CD4-positive, alpha-beta T cell treated with Interleukin-2 at 100 ng/mL for 4 hours (primary cell): ENCODE measurements at places on chromosomes 12 and 14.

GRCh38 chr14:84610086-84610485, 919.9 kb upstream of the FLRT2 start:
- no peak for DNase-seq

DNA sequence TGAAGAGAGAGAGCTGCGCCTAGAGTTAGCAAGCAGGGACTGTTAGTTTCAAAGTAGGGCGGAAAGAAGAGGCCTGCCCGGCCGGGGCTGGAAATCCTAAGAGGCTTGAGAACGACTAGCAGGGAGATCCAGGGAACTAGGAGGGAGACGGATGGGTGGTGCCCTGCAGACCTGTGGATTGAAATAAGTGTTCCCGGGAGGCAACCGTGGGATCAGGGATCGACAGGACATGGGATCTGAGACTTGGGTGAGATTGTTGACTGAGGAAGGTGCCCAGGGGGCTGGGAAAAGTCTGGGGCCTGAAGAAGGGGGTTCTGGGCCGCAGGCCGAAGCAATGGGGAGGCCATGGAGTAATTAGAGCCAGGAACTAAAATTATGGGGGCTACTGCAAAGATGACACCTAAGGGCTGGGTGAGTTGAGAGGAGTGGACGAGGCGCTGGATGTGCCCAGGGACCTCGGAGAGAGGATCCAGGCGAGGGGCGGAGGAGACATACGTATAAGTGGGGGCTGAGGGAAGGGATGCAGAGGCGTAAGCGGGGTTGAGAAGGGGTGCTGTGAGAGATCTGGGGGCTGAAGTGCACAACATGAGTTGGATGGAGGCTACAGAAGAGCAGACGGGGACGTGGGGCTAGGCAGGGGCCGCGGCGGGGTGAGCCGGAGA, 635 bp downstream of the LTA4H start:
- DNase-seq, result no peak

DNA sequence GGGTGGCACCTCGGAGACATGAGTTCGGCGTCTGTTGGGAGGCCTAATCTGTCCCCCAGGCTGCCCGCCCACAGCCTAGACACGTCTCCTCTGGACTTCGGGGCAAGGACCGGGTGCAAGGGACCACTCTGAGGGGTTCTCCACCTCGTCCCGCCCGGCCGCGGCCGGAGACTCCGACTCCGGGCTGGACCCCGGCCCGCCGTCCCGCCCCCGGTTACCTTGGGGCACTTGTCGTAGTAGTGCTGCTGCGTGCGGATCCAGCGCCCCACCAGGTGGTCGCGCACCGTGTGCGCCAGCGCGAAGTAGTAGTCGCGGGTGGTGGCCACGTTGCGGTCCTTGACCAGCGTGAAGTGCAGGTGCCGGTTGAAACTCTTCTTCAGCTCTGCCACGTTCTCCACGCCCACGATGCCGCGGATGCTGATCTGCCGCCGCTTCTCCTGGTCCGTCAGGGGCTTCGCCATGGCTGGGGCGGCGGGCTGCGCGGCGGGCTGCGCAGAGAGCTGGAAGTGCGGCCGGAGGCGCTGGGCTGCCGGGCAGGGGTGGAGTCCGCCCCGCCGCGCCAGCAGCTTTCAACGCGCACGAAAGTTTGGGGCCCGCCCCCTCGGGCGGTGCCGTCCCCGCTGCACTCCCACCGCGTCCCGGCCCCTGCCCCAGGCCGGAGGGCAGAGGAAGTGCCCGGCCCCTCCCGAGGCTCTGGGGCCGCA, at the start of gene PYGL:
PYGL (minus strand) TSS at position 541 of the 704 bp plus-strand sequence; CDS start at position 461, 80 bp downstream.
- DNase-seq, result no peak

- no peak for DNase-seq
Measured at GRCh38 chr12:7498809-7499208, 4.8 kb downstream of the CD163 start.

- DNase-seq, result no peak
Measured at GRCh38 chr14:99721792-99722516, 37.9 kb downstream of the CYP46A1 start.

- no peak for DNase-seq
Measured at GRCh38 chr14:103630364-103631108, 1.5 kb downstream of the KLC1 start.

DNA sequence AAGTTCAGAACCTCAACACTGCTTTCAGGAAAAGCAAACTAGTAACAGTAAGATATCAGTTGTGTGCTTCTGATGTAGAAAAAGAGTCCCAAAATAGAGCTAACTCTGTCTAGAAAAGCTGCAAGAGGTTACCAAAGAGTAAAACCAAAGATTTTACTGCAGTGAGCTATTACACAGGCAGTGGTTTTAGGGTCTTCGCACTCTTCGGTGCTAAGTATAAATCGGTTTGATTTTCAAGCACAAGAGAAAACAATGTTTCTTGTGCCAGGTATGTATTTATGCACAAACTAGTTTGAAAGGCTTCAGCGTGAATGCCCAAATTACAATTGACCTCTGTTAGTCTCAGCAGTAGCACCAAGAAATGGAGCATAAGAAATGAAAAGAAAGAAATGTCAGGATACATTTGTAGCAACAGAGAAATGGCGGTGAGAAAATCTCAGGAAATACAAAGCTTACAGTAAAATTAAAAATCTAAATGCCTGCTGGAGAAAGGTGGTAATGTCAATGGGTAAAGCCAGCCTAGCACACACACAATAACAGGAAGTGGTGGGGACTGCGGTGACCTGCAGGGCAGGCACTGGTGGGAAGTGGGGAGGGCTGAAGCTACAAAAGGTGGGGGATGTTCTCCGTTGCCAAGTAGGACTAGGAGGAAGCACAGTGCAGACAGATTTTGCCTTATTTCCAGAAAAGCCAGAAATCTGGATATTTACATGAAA, 18.0 kb upstream of the DYRK2 start:
- DNase-seq, result peak; percentile 89

DNA sequence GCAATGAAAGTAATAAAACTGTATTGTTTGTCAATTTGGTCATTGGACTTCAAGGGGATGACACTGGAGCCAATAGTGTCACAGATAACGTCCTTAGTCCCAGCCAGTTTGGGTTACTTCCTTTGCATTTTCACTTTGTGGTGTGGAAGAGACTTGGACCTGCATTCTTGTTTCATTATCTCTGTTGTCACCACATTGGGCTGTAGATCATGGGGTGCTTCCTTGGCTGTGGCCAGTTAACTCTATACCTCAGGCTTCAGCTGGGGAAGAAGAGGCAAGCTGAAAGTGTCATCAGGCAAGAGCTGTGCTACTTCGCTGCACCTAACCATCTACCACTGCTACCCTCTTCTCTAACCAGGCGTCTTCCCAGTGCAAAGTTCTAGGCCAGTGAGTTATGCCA, 15.1 kb upstream of the CISTR start:
- DNase-seq, result no peak

DNA sequence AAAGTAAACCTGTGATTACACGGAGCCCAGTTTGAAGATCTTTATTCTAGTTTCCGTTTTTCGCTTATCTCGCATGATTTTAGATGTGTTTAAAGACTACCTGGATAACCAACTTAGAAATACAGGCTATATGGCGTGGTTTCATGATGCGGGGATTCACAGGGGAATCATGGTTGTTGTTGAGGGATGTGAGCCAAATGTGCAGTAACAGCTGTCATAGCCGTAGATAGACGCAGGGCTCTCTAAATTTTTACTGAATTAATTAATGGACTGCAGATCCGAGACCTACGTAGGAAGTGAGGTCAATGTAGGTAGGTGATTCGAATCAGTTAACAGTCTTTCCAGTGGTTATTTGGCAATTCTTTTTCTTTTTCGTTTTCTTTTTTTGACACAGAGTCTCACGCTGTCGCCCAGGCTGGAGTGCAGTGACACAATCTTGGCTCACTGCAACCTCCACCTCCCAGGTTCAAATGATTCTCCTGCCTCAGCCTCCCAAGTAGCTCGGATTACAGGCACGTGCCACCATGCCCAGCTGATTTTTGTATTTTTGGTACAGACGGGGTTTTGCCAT, 144.9 kb upstream of the AMIGO2 start:
- no peak for DNase-seq

- DNase-seq, result peak; percentile 74
Measured at GRCh38 chr12:124939079-124939420, 24.6 kb upstream of the UBC start.

DNA sequence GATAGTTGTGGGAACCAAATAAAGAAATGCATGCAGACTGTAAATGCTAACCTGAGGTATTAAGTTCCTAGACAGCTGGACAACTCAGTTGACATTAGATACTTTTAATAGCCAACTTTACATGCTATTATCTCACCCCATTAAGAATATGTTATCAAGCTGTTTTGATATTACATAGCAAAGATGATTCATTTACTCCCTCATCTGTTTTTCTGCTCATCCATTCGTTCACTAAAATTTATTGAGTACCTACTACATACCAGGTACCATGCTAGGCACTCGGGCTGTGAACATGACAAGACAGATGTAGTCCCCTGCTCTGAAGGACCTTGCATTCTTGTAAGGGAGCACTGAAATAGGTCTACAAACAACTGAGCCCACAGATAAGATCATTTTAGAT, 192.4 kb downstream of the DACT1 start:
- DNase-seq, result no peak

DNA sequence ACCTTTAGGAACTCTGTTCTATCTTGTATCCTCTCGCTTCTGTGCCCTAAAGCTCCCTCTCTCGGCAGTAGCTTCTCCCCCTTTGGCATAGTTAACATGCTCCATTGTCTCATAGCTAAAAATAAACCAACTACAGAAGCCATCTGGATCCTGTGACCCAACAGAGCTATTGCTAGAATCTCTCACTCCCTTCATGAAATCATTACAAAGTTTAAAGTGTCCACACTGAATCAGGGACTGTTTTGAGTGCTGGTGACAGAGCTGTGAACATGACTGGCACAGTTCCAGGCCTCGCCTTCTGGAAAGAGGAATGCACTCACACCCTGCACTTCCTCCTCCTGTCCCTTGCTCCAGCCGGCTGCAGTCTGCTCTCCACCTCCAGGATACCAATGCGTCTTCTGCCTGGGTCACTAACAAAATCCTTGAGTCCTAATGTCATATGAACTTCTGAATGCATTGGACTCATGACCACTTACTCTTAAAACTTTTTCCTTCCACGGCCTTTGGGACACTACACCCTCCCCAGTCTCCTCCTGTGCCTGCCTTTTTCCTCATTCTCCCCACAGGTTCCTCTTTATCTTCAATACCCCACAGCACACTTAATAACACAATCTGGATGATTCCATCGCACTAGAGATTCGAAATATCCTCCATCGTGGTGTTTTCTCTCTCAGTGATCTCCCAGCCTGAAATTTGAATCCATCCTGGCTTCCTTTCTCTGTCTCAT, 13.2 kb downstream of the PLBD1 start:
- no peak for DNase-seq

DNA sequence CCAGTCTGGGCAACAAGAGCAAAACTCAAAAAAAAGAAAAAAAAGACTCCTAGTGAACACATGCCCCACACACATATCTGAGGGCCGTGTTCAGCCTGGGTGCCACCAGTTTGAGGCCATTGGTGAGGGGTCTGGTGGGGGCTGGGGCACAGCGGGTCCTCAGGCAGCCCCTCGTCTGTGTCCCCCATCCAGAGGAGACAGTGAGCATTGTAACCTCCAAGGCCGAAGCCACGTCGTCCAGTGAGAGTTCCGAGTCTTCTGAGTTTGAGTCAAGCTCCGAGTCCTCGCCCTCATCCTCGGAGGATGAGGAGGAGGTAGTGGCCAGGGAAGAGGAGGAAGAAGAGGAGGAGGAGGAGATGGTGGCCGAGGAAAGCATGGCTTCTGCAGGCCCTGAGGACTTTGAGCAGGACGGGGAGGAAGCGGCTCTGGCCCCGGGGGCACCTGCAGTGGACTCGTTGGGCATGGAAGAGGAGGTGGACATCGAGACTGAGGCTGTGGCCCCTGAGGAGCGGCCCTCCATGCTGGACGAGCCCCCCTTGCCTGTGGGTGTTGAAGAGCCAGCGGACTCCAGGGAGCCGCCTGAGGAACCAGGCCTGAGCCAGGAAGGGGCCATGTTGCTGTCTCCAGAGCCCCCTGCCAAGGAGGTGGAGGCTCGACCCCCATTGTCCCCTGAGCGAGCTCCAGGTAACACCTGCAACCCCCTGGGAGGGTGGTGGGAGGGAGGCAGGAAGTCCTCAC, 15.6 kb downstream of the SETD1B start:
- no peak for DNase-seq

DNA sequence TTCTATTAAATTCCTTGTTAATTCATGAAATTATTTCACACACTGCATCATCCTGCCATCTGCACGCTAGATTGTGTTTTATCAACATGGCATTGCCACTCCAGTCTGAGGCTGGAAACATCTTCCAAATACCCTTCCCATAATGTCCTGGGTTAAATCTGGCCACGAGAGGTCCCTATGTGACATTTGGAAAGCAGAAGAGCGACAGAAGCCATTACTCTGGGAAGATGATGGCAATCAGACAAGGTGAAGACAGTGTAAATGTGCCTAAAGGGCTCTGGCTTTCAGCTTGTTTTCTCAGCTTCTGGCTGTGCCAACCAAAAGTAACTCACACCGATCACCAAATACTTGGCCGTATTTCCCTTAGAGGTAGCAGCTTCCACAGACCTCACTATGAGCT, 144.8 kb downstream of the CAPZA3 start:
- no peak for DNase-seq

DNA sequence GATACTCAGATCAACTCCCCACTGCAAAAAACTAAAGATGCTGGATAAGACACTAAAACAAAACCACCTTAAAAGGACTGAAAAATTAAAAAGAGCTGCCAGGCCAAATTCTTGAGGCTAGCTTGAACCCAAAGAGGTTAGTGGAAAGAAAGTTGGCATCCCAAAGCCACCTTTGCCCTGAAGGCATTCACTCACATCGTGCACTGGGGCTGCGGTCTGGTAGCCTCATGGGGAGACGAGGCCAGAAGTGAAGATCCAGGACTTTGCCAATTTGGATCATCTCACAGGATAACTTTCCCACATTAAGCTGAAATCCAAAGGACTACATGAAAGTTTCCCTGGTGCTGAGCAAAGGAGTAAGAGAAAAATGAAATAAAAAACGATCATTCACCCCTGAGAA, 63.9 kb downstream of the EFCAB11 start:
- no peak for DNase-seq

DNA sequence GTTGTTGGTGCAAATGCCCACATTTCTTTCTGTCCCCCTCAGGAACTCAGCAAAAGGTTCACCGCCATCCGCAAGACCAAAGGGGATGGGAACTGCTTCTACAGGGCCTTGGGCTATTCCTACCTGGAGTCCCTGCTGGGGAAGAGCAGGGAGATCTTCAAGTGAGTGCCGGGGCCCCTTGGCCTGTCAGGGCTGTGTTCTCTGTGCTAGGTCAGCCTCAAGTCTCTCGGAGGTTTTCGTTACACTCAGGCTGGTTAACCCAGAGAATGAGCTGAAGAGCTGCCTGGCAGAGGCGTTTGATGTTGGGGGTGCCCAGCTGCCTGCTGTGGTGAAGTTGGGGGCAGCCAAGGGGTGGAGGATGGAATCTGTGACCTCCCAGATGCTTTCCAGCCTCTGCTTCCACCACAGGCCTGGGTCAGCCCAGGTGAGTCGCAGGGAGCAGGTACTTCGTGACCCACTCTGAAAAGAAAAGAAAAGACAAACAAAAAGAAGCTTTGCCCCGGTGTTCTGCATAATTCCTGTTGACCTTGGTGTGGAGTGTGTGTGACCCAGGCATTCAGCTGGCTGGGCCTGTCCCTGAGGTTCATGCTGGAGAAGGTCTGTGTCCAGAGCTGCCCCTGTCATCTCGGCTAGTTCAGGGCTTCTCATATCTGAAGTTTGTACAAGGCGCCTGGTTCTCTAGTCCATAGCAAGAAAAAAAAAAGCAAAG, 12.9 kb downstream of the OTUB2 start:
- no peak for DNase-seq
